ENCODE measurements at places on chromosomes 12 and 14.

DNA sequence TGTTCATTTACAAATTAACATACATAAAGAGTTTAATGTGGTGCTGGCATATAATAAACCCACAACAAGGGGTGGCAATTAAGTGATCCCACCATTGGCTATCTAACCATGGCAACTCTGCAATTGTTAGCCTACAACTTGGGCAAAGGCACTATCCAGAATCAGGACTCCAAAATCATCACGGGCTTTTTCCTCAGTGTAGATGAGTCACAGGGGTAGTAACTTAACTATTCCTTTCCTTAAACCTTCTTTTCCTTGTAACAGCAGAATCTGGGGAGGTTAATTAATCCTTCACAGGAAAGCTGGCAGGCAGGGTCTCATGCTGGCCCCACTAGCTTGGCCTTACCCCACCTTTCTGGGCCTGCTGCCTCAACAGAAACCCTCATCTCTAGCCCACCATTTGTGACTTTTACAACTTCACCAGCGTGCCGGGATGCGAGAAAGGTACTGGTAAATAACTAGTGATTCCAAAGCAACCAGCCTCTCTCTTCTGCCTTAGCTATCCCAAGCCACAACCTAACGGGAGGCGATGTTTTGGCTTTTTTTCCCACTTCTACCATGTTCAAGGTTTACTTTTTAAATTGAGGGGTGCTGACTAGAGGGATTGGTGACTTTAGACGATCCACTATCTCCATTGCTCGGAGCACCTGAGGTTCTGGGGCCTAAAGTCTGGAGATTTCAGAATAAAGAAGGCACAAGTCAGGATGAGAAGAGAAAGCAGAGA, 744 bp downstream of the ATP5MC2 start:
- DNase-seq = no peak

DNA sequence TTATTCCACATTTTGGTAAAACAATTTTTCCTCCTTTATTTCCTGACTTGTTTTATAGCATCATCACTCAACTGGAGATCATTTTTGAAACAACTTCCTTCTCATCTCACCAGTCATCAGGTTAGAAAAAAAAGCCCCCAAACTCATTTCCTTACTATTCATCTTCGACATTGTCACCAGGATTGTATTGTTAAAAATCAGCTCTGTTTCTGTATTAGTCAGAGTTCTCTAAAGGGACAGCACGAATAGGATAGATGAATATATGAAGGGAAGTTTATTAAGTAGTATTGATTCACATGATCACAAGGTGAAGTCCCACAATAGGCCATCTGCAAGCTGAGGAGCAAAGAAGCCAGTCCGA, 392.6 kb downstream of the FUT8 start:
- DNase-seq = no peak

- DNase-seq = peak; percentile 58
Measured at GRCh38 chr12:19988459-19988873, 379.9 kb upstream of the PDE3A start.

DNA sequence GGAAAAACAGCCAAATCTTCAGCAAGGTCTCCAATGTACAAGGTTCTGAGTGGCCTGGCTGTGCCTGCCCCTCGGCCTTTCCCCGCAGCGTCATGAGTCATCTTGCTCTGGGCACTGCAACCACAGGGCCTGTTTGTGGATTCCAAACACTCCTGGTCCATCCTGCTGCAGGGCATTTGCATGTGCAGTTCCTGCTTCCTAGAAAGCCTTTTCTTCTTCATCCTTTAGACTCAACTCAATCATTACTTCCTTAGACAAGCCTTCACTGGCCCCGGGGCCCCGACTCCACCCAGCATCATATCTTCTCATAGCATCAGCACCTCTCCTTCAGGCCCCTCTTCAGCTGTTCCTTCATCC, 101.8 kb upstream of the EGLN3 start:
- peak; percentile 36 for DNase-seq

- no peak for DNase-seq
Measured at GRCh38 chr12:93363841-93364297, 13.9 kb upstream of the NUDT4 start.

DNA sequence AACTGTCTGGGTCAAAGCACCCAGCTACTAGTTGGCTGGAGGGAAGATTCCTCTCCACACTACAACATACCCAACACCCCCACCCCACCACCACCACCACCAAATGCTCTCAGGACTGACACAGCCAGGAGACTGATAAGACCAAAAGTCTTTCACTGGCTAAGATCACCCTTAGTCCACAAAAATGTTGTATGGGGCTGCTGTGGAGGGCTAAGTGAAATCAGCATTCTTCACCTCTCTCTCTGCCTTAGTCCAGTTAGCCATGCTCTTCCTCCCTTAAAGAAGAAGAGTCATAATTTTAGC, 106.2 kb downstream of the NUAK1 start:
- no peak for DNase-seq

DNA sequence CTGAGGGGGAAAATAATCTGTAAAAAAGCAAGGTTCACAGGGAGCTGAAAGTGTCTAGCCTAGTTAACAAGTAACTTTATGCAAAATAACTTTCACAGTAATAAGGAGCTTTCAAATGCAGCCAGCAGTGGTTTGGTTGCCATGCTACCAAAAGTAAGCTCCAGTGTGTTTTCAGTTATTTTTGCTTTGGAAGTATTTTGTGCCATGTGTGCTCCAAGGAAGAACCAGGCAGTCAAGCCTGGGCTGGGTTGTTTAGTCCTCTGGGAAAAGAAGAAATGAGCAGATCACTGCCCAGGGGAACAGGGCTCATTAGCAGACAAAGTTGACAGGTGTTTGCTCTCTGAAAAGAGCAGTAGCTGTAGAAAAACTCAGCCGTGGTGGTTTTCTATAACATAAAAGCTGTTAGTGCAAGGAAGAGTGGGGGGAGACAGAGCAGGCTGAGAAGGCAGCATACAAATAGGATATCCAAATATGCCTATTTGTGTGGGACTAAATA, 92.8 kb upstream of the TMTC2 start:
- DNase-seq = no peak

- DNase-seq = no peak
Measured at GRCh38 chr12:56775638-56776037, 12.5 kb downstream of the HSD17B6 start.

GRCh38 chr12:25276199-25276937, 25.6 kb upstream of the KRAS start:
- peak; percentile 95 for DNase-seq

GRCh38 chr14:64965356-64966000, 6.7 kb downstream of the RAB15 start:
- no peak for DNase-seq

DNA sequence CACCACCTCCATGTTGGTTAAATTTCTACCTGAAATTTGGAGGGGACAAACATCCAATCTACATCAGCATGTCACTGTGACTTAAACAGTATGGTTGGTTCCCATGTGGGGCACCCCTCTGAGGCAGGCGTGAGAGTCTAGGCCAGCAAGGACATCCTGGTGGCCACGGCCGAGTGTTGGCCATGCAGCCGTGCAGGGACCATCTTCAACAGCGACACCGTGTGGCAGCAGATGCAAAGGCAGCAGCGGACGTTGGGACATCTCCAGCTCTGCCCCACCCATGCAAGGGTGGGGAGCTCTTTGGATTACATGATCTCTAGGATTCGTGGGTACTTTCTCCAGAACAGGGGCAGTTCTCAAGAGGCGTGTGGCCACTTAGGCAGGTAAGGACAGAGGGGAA, 49.8 kb downstream of the NOC4L start:
- peak; percentile 19 for DNase-seq

DNA sequence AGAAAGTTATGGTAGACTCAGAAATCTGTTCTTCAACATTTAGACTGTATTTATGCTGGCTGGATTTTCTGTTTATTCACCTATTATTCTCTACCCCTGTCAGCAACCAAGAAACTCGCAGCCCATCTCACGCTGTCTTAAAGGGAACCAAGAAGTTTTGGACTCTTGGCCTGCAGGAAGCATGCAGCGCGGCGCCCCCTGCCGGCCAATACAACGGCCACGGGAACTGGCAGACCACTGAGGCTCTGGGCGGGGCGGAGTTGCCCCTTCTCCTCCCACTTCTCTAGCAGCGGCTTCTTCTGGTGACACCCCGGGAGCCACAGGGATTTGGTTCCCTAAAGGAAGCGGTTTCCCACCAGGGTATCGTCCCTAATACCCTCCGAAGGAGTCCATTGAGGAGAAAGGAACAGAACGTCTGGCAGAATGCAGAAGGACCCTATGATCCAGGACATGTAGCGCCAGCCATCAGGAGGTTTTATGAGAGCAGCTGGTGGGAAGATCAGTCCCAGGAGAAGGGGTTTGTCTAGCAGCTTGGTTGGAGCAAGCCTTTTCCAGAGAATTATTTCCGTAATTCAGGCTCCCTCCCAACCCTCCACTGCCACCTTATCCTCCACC, 21.0 kb upstream of the RNASE2 start:
- DNase-seq = peak; percentile 29

DNA sequence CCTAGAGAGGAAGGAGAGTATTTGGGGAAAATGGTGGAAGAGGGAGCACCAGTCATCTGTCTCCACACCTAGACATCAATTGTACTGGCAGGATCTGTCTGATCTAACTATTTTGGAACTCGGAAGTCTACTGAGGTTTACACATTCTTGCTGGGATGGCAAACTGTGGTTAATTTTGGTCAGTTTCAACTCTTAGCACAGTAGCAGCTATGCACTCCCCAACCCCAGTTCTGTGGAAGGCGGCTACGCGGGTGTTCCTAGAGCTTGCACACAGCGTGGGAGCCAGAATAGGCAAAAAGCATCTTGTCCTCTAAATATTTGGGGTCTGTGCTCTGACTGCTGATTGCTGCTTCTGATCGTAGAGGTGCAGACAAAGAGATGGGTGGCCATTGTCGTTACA, 33.8 kb downstream of the TECPR2 start:
- DNase-seq = no peak

DNA sequence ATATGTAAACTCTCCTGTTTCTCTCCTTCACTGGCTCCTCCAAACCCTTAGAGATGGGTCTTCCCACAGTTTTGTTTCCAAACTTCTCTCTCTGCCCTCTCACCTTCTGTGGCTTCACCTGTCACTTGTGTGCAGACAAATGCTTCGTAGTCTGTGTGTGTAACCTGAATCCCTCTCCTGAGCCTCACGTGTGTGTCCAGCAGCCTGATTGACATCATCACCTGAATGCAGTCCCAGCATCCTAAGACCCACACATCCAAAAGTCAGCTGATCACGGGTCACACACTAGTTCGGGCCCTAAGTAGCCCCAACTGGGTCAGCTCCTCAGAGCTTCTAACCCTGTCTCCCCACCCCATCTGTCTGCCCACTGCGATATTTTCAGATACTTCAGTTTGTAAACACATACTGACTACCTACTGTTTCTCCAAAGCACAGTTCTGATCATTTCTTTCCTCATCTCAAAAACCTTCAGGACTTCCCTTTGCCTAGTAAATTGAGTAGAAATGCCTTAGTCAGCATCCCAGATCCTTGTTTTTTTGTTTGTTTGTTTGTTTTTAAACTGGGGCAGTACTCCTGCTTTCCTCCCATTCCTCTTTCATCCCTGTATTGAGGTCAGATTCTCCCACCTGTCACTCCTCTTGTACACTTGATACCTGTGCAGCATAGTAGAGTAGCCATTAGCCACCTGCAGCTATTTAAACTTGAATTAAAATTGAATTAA, 23.7 kb downstream of the FNTB start:
- DNase-seq = no peak

DNA sequence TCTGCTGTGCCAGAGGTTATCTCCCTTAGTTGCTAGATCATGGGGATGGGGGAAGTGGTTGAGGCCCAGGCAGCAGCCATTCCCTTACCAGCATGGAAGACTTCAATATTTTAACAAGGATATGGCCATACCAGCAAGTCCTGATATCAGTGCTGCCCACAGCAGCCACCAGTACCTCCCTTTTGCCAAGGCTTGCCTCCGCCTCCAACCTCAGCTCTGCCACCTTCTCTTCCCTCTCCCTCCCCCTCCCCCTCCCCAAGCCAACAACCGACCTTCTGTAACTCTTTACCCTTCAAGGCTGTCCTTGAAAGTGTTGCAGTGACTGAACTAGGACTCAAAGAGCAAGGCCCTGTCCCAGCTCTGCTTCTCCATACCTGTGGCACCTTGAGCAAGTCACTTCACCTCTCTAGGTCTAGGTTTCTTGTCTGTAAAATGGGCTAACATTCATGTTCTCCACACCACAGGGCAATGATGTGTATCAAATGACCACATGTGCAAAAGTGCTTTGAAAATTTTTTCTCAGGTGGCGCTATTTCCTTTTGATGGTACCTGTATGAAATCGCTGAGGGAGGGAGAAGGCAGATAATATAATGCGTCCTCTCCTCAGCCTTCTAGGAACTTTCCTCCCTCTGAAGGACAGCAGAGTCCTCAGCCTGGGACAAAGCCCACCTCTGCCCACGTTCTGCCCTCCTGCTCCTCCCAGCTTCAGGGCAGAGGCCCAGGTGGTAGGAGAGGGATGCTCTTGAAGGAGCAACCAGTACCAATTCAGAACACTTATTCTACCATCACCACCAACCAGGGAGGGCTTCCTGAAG, 14.7 kb downstream of the PLEKHG6 start:
- peak; percentile 14 for DNase-seq

DNA sequence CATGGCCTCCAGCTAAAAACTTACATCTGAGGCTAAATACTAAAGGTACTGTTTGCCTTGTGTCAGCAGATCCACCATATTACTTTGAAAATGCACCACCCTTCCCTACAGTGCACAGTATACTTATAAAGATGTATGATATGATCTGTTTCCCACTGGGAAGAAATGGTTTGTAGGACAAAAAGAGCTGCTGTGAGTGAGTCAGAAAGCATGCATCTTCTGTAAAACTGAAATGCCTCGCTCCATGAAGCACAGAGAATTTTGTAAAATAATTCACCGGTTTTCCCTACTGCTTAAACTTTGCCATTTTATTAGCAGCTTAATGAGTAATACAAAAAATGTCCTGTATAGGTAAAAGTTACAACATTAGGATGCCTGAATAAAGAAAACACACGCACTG, 68.8 kb downstream of the MDGA2 start:
- no peak for DNase-seq

DNA sequence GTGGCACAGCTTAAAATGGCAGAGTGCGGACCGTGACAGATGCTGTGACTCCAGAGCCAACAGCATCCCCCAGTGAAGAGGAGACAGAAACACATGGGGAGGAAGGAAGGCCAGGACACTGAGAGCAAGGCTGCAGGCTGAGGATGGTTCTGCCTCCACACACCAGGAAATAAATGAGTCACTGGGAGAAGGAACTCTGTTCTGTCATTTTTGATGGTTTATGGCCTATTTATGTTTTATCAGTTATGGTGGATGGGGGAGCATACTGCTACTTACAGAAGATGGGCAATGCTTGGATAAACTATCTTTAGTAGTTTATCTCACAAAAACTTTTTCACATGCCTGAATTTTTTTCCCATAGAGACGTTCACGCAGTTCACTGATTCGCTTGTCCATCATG, 33.8 kb downstream of the ZFYVE21 start:
- no peak for DNase-seq

DNA sequence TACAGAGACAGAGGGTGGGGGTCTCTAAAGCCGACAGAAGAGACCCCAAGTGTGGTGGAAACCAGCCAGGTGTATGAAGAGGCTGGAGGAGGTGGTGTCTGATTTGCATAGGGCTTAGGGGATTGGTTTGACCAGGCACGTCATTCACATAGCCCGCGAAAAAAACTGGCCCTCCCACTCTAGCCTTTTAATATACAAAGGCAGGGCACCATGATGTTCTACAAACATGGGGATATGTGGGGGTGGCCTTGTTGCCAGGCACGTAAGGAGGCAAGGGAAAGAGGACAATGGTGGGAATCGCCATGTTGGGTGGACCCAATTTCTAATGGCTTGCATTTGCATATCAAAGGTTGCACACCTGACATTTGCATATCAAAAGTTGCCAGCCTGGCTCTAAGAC, 13.2 kb downstream of the LALBA start:
- DNase-seq = no peak
